ENCODE measurements at places on chromosomes 1 and 21.

DNA sequence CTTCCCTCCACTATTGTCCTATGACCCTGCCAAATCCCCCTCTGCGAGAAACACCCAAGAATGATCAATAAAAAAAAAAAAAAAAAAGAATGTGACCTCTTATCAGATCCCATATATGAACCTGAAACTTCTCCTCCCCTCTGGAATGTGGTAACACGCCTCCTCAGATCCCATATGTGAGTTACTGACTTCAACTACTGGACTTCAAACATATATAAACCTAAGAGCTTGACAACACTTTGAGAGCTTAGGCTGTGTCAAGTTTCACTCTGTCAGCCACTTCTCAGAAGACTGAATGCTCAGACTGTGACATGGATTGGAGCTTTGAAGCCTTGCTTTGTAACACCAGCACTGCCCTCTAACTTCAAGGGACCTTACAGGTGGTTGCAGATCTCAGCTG, 148.4 kb downstream of the COP1 start:
- no peaks in the 10 kb centered on the region for H3K27me3 ChIP-seq
- H3K27ac ChIP-seq, result no peak overlapping the region
- no peaks in the 10 kb centered on the region for H3K4me1 ChIP-seq
- H3K4me3 ChIP-seq, result no peak overlapping the region
- no peaks in the 10 kb centered on the region for H3K36me3 ChIP-seq

GRCh38 chr1:158998781-158999161, 10.9 kb upstream of the IFI16 start:
- H3K4me1 ChIP-seq, result peaks cover 33% of the 10 kb centered on the region
- peak; percentile 54 for DNase-seq
- H3K27ac ChIP-seq, result peak overlapping the region; percentile 96
- no peaks in the 10 kb centered on the region for H3K27me3 ChIP-seq
- H3K4me3 ChIP-seq, result peak overlapping the region; percentile 39

GRCh38 chr1:47651311-47652089, 213.7 kb downstream of the FOXD2 start:
- H3K4me3 ChIP-seq, result no peak overlapping the region
- H3K4me1 ChIP-seq, result peaks cover 14% of the 10 kb centered on the region
- no peak overlapping the region for H3K27ac ChIP-seq

GRCh38 chr1:116738673-116739370, 15.4 kb upstream of the CD2 start:
- DNase-seq, result no peak
- no peaks in the 10 kb centered on the region for H3K36me3 ChIP-seq
- H3K4me3 ChIP-seq, result no peak overlapping the region
- H3K27me3 ChIP-seq, result no peaks in the 10 kb centered on the region
- peak overlapping the region; percentile 60 for H3K27ac ChIP-seq

GRCh38 chr1:184329245-184329953, 57.4 kb upstream of the C1orf21 start:
- H3K27me3 ChIP-seq, result no peaks in the 10 kb centered on the region
- no peaks in the 10 kb centered on the region for H3K36me3 ChIP-seq
- no peak for DNase-seq
- no peaks in the 10 kb centered on the region for H3K4me1 ChIP-seq
- no peak overlapping the region for H3K27ac ChIP-seq

- H3K27ac ChIP-seq, result no peak overlapping the region
- no peaks in the 10 kb centered on the region for H3K27me3 ChIP-seq
- no peak overlapping the region for H3K4me3 ChIP-seq
- no peaks in the 10 kb centered on the region for H3K4me1 ChIP-seq
- no peaks in the 10 kb centered on the region for H3K36me3 ChIP-seq
- DNase-seq, result no peak
Observed at GRCh38 chr1:247411621-247412327, 4.2 kb upstream of the NLRP3 start.

- DNase-seq, result no peak
- H3K4me1 ChIP-seq, result no peaks in the 10 kb centered on the region
- H3K36me3 ChIP-seq, result no peaks in the 10 kb centered on the region
Observed at GRCh38 chr1:77263708-77264107, 18.1 kb upstream of the AK5 start.

GRCh38 chr21:35925497-35925896, 134.8 kb downstream of the SETD4 start:
- no peaks in the 10 kb centered on the region for H3K27me3 ChIP-seq
- no peaks in the 10 kb centered on the region for H3K36me3 ChIP-seq
- no peak overlapping the region for H3K4me3 ChIP-seq
- H3K4me1 ChIP-seq, result no peaks in the 10 kb centered on the region

GRCh38 chr1:167683641-167684502, 37.9 kb upstream of the MPZL1 start:
- no peaks in the 10 kb centered on the region for H3K27me3 ChIP-seq
- DNase-seq, result no peak
- no peak overlapping the region for H3K4me3 ChIP-seq
- H3K4me1 ChIP-seq, result no peaks in the 10 kb centered on the region

DNA sequence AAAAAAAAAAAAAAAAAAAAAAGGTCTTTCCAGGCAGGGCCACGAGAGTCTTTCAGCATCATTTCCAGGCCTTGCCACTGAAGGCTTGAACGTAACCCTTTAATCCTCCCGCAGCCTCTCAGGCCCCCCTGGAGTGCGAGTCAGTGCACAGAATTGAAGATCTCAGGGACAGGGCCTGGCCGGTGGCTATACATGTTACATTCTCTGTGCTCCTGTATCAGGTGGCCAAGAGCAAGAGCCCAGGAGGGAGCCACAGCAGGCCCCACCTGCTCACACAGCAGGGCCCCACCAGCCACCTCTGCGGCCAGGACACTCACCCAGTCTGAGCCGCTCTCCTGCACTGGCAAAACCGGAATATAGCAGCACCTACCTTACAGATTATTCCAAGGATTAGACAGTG, 34.1 kb upstream of the SLC25A33 start:
- no peaks in the 10 kb centered on the region for H3K4me1 ChIP-seq
- no peaks in the 10 kb centered on the region for H3K36me3 ChIP-seq
- no peak for DNase-seq
- no peak overlapping the region for H3K4me3 ChIP-seq
- H3K27me3 ChIP-seq, result no peaks in the 10 kb centered on the region
- H3K27ac ChIP-seq, result no peak overlapping the region

DNA sequence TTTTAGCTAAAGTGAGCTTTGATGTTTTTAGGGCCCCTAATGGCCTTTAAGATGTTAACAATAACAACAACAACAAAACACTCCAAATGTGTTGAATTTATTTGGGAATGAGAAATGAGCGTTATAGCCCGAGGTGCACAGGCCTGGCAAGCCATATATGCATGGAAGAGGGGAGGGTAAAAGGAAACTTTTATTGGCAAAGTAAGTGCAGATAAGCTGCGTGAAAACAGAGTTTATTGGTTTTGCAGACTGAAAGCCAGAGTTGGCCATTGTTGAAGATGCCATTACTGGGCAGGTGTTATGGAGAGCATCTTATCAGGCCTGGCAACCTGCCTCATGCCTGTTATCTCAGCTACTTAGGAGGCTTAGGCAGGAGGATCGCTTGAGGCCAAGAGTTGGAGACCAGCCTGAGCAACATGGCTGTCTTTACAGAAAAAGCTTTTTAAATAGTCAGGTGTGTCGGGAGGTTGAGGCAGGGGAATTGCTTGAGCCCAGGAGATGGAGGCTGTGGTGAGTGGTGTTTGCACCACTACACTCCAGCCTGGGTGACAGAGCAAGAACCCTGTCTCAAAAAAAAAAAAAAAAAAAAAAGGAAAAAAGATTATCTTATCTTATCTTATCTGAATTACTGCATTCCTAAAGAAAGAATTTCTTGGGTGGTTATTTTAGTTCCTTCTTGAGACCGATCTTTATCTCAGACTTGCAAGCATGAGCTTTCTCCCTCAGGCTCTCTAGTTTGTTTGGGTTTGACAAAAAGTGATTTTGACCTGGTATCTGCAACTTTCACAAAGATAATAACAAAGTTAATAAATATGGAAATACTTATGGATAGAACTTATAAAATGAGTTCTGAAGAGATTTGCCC, 1.7 kb downstream of the PATJ start:
- H3K36me3 ChIP-seq, result no peaks in the 10 kb centered on the region
- H3K27me3 ChIP-seq, result no peaks in the 10 kb centered on the region
- no peak overlapping the region for H3K4me3 ChIP-seq
- peaks cover 22% of the 10 kb centered on the region for H3K4me1 ChIP-seq
- peak overlapping the region; percentile 99 for H3K27ac ChIP-seq

- no peak overlapping the region for H3K27ac ChIP-seq
- no peaks in the 10 kb centered on the region for H3K27me3 ChIP-seq
- no peak overlapping the region for H3K4me3 ChIP-seq
- no peaks in the 10 kb centered on the region for H3K36me3 ChIP-seq
- no peak for DNase-seq
Observed at GRCh38 chr1:2589431-2590232, 3.1 kb downstream of the PRXL2B start.

DNA sequence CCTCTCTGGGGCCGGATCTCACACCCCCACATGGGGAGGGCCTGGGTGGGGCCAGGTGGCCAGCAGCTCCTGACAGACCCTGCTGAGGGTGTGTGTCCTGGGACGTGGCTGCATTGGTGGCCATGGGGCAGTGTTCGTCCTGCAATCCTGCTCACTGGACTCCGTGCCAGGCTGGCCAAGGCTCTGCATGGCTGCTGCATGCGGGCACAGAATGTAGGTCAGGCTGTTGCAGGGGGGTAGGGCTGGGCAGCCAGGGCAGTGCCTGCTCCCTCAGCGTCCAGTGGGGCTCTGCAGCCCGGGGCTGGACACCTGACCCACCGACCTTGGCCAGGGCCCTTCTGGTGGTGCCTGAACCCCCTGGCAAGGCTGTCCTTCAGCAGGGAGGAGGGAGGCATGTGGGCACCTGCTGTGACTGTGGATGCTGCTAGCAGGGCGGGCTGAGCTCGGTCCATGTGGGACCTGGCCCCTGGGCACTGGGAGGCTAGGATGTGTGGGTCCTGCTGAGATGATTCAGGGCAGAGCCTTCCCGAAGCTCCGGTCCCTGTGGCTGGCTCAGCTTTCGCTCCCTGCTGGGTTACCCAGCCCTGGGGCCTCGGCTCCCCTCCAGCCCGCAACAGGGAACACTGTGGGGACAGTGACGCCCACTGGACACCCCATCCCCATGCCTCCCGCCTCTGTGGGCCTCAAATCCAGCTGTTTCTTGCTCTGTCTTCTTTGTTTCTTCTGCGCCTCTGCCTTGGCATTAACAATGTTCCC, 14.9 kb upstream of the PLCH2 start:
- H3K36me3 ChIP-seq, result no peaks in the 10 kb centered on the region
- H3K27ac ChIP-seq, result no peak overlapping the region
- no peak for DNase-seq
- no peaks in the 10 kb centered on the region for H3K4me1 ChIP-seq

DNA sequence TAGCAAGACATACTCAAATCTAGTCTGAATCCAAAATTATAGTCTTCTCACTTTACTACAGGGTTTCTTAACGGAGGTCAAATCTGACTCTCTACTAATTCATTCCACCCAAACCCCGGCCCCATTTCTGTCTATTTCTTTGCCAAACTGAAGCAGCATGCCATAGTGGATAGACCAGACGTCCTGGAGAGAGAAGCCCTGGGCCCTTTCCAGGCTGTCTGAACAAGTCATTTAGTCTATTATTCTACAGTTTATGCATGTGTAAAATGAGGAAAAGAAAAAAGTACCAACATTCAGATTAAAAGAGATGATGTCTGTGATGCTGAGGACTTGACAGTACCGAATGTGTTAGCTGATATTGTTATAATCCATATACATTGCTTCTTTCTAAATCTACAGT, 95.0 kb downstream of the GDAP2 start:
- H3K27me3 ChIP-seq, result no peaks in the 10 kb centered on the region
- no peak for DNase-seq
- peaks cover 9% of the 10 kb centered on the region for H3K36me3 ChIP-seq
- H3K4me3 ChIP-seq, result no peak overlapping the region
- no peaks in the 10 kb centered on the region for H3K4me1 ChIP-seq

GRCh38 chr1:117826540-117827078, 102.8 kb downstream of the GDAP2 start:
- no peak overlapping the region for H3K4me3 ChIP-seq
- H3K4me1 ChIP-seq, result no peaks in the 10 kb centered on the region
- no peaks in the 10 kb centered on the region for H3K27me3 ChIP-seq

DNA sequence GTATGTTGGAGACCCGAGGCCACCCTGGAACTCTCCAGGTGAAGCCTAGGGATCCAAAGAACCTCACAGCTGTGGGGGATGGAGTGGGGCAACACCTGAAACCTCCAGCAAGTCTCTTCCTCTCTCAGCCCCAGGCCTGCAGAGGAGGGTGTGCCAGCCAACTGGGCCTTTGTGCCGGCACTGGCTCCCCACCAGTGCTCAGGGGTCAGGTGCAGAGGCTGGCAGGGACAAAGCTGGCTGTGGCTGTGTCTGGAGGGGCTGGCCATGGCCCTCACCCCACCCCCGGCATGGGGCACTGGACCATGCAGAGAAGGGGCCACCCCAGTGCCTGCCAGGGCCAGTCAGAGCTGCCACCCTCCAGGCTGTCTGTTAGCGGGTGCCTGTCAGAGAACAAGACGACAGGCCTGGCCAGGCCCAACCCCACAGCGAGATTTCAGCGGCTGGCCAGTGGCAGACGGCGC, 3.9 kb downstream of the COL18A1 start:
- H3K4me3 ChIP-seq, result no peak overlapping the region
- H3K27ac ChIP-seq, result no peak overlapping the region

DNA sequence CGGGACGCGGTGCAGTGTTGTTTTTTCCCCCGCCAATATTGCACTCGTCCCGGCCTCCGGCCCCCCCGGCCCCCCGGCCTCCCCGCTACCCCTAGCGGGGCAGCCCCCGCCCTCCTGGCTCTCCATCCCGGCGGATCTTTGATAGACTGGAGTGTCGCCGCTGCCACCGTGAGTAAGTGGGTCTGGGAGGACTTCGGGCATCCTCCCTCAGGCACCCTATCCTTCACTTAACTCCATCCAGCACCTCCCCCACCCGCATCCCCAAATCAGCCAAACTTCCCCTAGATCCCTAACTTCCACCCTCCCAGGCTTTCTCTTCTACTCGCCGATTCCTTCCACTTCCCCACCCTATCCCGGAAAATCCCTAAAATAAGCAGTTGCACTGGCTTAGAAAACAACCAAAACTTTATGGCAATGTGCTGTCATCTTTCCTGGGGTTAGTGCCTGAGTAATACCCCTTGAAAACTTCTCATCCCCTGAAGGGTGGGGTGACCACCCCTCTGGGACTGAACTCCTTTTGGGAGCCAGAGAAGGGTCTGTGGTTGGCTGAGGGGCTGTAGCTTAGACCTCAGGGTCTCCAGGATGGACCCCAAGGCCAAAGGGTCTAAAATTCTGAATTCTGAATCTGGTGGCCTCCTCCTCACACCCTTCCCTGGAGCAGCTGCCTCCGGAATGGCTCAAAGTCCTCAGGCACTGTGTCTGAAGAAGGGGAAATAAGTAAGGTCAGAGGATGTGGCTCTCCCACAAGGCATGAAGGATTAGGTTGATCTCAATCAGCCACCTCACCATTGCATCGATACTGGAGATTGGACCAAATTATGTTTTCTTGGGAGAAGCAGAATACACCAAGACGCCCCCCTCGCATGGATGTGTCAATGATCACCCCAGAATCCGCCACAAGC, 12.2 kb downstream of the THBS3 start:
- H3K4me3 ChIP-seq, result peak overlapping the region; percentile 55
- no peaks in the 10 kb centered on the region for H3K4me1 ChIP-seq
- no peaks in the 10 kb centered on the region for H3K36me3 ChIP-seq
- peak overlapping the region; percentile 97 for H3K27ac ChIP-seq
- DNase-seq, result no peak

All from tibial nerve (tissue), 4 donors.